SK-N-MC (cell line): ENCODE measurements at places on chromosomes 6 and 20.

DNA sequence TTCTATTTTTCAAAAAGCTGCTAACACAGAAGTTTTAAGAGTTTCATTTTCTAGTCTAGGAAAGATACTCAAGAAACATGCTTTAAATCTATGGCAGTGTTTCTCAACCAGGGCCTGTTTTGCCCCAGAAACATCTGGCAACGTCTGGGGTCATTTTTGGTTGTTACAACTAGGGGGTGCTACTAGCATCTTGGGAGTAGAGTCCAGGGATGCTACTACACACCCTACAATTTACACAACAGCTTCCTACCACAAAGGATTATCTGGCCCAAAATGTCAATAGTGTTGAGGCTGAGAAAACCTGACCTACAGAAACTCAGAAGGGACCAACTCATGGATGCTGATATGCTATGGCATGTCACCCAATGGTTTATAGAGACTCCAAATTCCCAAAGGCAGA is 24.4 kb downstream of the SERAC1 start:
- no peak for DNase-seq

GRCh38 chr6:149566410-149567193 is 427 bp downstream of the GINM1 start:
- no peak for DNase-seq

- DNase-seq: no peak
Measured at GRCh38 chr6:167666571-167667203, 160.0 kb upstream of the AFDN start.

DNA sequence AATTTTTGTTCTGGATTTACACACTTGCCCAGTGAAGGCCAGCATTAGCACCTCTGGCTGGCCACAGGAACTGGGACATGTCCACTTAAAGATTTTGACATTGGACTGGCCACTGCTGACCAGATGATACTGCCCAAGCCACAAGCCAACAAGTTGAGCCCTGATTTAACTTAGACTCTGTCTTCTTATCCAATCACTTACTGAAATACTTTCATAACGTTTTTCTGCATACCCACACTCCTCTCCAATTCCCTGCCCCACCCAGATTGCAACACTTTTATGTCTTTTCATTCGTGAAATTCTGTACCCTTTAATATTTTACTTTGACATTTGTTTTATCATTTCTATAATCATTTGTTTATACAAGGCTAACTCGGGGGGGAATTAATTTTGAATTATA is 170.3 kb upstream of the TAB2 start:
- DNase-seq: no peak

DNA sequence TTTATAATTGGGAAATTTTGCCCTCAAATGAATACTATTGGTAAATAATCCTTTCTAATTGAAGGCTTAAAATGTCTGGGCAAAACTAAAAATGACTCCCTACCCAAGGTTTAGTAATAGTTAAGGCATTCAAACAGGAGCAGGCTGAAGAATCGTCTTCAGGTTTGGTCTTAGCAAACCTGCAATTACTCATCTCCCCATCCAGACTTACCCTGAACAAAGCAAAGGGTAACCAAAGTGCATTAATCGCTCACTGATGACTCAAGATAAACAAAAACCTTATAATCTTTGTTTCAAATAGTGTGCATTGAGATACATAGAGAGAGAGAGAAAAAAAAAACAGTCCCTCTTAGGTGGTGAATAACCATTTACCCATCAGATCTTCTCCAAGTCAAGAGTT is 225.5 kb downstream of the BMP2 start:
- DNase-seq: no peak

DNA sequence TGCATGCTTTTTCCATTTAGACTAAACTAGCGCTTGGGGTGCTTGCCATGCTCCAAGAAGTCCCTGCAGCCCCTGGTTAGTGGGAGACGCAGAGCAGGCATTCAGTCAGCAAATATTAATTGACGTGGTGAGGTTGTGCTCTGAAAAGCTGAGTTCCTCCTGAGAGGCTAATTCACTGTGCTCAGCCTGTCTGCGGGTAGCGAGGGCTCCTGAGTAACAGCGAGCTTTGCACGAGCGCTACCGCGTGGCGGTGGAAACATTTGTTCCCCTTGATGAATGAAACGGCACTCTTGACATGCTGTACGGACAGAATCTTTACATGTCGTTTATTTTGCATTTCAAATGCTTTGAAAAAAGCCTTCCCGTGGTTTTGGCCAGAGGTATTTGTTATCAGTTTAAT is 170.6 kb upstream of the AGPAT4 start:
- no peak for DNase-seq

- DNase-seq: no peak
Measured at GRCh38 chr6:68273297-68273696, 361.8 kb upstream of the ADGRB3 start.

DNA sequence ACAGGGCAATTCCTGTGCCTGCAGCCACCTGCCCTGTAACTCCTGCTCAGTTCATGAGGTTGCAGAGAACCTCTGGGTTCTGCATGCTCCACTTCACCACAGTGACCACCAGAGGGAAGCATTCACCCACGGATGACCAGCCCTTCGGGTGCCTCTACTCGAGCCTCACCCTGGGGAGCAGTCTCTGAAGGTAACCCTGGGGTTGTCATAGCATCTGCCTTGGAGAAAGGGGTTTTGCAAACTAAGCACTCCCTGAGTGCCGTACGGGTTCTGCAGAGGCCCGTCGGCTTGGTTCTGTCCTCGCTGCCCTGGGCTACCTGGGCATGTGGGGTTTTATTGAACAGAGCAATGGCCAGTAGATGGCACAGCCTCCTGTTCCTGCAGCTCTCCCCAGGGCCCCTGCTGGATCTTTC is 10.2 kb upstream of the CST5 start:
- DNase-seq: no peak

- DNase-seq: no peak
Measured at GRCh38 chr20:63224412-63225081, 8.6 kb upstream of the YTHDF1 start.

GRCh38 chr6:7243179-7243981 is 69.6 kb downstream of the SSR1 start:
- DNase-seq: peak; percentile 79

DNA sequence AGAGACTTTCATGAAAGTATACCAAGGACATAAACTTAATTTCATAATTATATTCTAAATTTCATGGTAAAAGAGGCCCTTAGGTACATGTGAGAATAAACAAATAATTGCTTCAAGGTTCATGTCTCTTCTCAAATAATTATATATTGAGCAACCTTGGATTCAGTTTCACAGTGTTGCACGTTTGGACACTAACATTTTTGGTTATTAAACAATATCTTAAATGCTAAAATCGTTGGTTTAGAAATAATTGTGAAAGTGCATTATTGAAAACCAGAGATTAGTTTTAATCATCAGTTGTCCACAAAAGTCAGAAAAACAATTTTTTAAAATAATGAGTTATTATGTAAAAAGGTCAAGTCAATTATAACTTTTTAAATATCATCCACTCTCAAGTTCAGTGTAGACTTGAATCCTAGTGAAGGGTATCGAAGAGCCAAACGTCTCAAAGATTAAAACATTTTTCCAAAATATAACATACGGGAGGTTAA is 227.1 kb upstream of the DEFB112 start:
- DNase-seq: no peak

- DNase-seq: no peak
Measured at GRCh38 chr6:75217193-75217592, 11.3 kb upstream of the COL12A1 start.

DNA sequence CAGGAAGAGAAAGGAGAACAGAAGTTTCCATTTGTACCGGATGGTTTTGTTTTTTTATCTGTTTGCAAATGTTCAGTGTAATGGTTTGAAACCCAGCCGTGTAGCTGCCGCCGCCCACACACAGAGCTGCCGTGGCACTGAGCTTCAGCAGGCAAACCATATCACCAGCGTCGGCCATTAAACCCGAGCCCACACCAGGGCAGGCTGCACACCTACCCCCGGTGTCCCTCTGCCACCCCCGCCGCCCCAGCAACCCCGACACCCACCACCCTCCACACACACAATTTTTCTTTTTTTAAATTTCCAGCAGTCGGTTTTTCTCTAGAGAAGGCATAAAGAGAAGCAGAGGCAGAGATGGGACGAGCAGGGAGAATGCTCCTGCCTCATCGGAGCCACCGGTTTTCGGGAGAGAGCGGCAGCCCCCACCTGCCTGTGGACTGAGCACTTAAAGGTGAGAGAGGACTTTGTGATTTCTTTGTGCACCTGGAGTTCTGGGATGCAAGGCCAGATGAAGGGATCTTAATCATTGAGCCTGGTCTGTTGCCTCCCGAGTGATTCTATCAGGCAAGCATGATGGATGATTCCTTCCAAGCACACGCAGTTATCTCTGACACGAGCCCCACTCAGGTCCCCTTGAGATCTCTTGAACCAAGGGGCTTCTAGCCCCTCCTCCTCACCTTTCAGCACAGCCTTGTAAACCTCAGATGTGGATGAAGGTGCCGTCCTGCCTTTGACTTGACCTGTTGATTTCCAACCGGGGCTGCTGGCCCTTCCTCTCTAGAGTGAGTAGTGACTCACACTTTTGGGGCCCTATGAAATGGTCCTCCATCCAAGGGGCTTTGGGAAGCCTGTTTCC is 17.5 kb upstream of the ZNF831 start:
- no peak for DNase-seq

GRCh38 chr20:46087161-46087560 is 2.6 kb downstream of the NCOA5 start:
- DNase-seq: no peak

DNA sequence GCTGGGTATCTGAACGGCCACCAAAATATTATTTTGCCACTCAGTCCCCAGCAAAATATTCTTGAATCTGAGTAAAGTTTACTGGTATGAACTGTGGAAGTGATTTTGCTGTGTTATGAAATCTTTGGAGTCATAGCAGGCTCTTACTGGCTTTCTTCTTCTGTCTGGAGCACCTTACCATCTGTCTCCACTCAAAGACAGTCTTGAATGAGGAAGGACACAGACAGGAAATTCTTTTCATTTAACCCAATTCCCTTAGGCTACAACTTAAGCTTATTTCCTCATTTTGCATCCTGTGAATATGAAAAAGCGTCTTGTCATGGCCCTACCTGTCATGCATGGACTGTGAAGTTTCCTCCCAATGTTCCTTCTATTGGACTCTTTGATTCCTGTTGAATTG is 24.7 kb downstream of the FNDC1 start:
- DNase-seq: no peak

- DNase-seq: no peak
Measured at GRCh38 chr6:134217105-134217797, 100.7 kb downstream of the SGK1 start.

DNA sequence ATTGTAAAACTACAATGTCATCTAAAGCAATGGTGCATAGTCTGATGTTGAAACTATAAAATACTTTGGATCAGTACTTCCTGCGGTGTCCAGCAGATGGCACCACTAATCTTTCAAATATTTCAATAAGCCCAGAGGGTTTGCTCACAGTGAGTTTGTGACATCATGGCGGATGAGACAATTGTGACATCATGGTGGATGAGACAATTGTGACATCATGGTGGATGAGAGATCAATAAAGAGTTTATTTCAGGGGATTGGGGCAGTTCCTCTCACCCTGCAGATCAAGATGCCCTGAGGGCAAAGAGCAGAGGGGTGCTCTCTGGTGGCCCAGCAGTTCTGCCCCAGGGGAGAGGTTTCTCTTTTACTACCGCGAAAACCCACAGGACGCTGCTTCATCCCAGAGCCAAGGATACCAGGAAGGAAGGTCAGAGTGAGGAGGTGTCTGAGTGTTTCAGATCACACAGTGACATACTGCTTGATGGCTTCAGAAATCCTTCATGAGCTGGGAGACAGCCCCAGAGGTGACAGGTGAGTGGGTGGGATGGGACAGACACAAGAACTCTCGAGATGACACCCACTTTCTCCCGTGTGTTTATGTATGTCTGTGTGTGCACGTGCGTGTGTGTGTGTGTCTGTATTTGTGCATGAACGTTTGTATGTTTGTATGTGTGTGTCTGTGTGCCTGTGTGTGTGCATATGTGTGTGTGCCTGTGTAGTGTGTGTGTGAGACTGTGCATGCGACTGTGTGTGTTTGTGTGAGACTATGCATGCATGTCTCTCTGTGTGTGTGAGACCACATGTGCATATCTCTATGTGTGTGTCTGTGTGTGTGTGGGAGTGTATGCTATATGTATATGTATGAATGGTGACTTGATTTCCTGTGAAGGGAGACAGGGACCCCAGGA is 7.3 kb upstream of the ULBP2 start:
- no peak for DNase-seq

GRCh38 chr20:49521356-49521755 is 38.9 kb upstream of the KCNB1 start:
- no peak for DNase-seq

DNA sequence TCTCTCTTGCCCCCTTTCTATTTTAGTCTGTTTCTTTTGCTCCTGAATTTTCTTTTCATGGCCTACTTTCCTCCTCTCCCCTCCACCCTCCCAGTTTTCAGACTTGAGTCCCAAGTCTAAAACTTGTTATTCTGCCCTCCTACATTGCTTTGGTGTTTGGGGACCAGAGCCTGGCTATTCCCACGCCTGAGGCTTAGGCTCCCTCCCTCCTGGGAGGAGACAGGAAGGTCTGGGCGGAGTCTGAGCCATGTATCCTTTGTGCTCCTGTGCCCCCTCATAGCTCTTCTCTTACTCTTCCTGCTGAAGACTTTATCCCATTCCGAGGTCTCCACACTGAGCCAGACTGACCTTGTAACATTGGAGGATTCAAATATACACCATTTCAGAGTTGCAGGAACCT is 69.5 kb downstream of the DAAM2 start:
- no peak for DNase-seq

GRCh38 chr6:43506667-43507471 is 3.3 kb downstream of the LRRC73 start:
- peak; percentile 51 for DNase-seq

GRCh38 chr20:31861135-31861384 is 9.3 kb downstream of the DUSP15 start:
- DNase-seq: no peak

- DNase-seq: no peak
Measured at GRCh38 chr20:36385503-36385902, 79.4 kb downstream of the DLGAP4 start.
